ENCODE measurements at places on chromosomes 1 and 21.

DNA sequence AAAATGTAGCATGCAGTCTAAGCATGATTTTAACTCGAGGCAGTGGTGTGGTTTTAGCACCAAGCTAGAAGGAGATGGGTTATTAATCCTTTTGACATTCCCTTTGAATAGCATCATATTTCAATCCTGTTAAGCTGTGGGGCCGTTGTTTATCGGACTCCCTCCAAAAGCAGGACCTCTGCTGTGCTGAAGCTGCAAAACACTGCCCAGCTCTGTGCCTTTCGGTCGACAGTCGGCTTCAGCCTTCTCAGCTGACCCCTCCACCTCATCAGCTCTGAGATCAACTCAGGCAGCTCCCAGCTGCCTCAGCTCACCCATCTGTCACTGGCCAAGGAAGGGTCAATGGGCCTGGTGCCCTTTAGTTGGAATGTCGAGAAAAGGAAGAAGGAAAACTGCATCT lies 95.5 kb downstream of the KAZN start:
- DNase-seq: no peak

GRCh38 chr1:197989058-197989457 lies 71.9 kb downstream of the LHX9 start:
- no peak for DNase-seq

DNA sequence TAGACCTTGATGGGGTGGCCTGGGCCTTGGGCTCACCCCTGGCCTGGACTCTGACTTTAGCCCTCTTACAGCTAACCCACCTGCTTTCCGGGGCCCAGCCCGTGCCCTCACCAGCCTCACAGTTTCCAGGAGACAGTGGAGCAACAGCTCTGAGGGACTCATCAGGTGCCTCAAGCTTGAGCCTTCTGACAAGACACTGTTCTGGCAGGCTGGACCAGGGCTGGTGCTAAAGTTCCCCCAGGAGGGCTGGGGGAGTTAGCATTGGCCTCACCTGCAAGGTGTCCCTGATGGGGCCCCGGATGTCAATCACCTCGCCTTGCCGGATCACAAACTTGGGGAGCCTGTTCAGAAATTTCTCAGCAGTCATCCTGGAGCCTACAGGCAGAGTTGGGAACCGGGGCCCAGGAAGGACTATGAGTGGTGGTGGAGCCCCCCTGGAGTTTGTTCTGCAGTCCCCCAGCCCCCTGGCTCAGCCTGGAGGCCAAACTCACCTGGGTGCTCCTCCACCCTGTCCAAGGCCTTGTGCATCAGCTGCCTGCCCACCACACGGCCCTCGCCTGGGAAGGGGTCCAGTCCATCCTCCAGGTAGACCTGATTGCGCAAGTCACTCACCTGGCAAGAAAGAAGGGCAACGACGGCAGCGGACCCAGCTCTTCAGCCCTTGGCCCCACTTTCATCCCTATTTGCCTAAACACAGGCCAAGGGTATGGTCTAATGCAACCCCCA lies 4.1 kb downstream of the SH3BGRL3 start:
- DNase-seq: no peak

GRCh38 chr1:186633116-186633515 lies 47.1 kb downstream of the PTGS2 start:
- no peak for DNase-seq

GRCh38 chr1:198359024-198359653 lies 181.3 kb downstream of the ATP6V1G3 start:
- DNase-seq: no peak

- DNase-seq: no peak
Measured at GRCh38 chr1:202791077-202791747, 17.0 kb downstream of the KDM5B start.

Measured in head of caudate nucleus (tissue), 42 donors.